Dermis blood vessel endothelial cell (primary cell): ENCODE measurements at places on chromosomes 12 and 14. TPM values are rescaled to one million over a fixed set of nuclear protein-coding genes. Genes with fewer than 3 reads are reported as not detected.

Gene C12orf60
- 1.7 and 2.0 TPM in 2 replicates for total RNA-seq

GRCh38 chr12:45302621-45303369 is 86.9 kb downstream of the ANO6 start:
- DNase-seq = peak; percentile 37

DNA sequence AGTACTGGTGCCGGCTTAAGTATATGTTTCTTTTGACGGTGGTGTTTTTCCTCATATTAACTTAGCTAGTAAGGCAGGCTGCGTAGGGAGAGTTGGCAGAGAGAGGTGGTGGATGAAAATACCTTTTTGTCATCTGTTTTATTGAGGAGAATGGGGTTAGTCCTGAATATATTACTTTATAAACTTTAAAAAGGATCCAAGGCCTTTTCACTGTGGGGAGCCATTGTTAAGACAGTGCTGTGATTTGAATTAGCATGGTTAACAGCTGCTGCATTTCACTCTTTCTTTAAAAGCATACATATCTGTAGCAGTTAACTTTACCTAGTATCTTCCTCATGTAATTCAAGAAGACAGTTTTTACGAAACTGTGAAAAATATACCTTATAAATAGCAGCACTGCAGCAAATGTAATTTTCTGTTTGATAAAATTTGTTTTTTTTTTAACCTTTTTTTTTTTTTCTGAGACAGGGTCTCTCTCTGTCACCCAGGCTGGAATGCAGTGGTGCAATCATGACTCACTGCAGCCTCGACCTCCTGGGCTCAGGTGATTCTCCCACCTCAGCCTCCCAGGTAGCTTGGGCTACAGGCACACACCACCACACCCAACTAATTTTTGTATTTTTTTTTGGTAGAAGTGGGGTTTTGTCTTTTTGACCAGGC is 57.1 kb downstream of the AEBP2 start:
- no peak for DNase-seq

DNA sequence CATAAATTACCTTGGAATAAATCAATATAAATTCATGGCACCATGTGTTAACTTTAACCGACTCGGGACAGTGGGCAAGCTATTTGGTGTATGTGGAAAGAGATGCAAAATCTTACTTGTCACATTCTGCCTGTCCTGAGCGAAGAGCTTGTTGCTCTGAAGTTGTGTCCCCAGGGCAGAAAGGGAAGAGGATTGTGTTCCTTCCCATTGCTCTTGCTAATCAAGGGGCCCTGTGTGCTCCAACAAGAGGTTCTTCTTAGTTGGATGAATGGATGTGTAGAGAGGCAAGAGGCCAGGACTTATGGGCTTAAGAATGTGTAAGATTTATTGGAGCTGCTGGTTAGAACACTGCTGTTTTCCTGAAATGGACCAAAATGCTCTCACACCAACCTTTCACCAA is 36.5 kb upstream of the FRS2 start:
- DNase-seq = no peak

- DNase-seq = no peak
Measured at GRCh38 chr12:94593822-94594442, 56.4 kb downstream of the TMCC3 start.

DNA sequence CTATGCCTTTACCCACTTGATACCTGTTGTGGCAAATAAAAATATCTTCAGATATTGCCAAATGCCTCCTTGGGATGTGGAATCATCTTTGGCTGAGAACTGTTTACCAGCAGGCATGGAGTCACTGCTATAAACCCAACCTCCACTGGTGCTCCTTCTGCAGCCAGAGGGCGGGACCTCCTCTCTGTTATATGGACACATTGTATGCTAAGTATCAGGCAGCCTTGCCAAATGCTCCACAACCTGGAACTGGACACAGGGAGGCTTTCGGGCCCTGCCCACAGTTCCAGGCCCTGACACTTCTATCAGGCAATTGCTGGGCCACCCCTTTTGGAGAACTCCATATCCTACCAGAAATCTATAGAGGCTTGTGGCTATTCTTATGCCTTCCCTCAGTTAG is 201.0 kb downstream of the TMX1 start:
- no peak for DNase-seq

GRCh38 chr12:6928022-6928702 is 403 bp downstream of the ATN1 start:
- DNase-seq = no peak

GRCh38 chr14:68862954-68863594 is 70.2 kb upstream of the ZFP36L1 start:
- DNase-seq = peak; percentile 88

DNA sequence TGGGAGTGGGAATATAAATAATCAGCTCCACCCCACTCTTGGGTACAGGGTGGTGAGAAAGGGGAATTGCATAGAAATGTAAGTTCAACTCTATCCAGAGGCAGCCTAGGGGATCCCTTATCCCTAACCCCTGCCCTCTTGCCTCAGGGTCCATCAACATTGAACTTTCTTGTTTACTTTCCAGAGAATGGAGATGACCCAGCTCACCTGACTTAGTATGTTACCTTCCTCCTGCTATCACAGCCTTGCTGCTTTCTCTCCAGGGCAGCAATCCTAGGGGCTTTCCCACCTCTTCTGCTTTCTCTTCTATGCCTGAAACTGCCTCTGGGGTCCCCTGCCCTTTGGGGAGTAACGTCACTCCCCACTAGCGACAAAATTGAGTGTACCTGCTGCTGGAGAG is 2.7 kb downstream of the LRP1 start:
- no peak for DNase-seq

Gene GALNT16
- total RNA-seq = 0.17 and 0.19 TPM in 2 replicates

Gene SERPINA12
- total RNA-seq = not detected in 2 replicates

GRCh38 chr12:26153421-26154154 is 28.8 kb upstream of the BHLHE41 start:
- DNase-seq = peak; percentile 81

Gene PAX9
- 0.37 TPM in 1 of 2 replicates, not detected in the other for total RNA-seq

Gene SLC5A8
- total RNA-seq = not detected in 2 replicates

- no peak for DNase-seq
Measured at GRCh38 chr12:44640427-44641190, 235.5 kb downstream of the NELL2 start.

GRCh38 chr12:129127771-129128170 is 274.5 kb downstream of the GLT1D1 start:
- DNase-seq = no peak

Gene NANOG
- not detected in 2 replicates for total RNA-seq

DNA sequence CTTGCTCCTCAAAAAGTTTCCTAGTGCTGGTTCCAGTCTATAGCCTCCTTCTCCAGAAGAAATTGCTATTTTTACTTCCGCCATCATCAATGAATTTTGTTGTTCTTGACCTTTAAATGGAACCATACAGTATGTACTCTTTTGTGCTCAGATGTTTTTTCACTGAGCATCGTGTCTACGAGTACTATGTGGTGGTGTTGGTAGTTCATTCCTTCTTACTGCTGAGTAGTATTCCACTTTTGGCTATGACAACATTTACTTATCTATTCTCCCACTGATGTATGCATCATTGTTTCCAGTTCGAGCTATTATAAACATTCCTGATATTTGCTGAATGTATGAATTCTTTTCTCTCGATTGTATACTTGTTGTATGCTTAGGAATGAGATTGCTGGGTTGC is 28.6 kb downstream of the SLC2A14 start:
- peak; percentile 12 for DNase-seq

DNA sequence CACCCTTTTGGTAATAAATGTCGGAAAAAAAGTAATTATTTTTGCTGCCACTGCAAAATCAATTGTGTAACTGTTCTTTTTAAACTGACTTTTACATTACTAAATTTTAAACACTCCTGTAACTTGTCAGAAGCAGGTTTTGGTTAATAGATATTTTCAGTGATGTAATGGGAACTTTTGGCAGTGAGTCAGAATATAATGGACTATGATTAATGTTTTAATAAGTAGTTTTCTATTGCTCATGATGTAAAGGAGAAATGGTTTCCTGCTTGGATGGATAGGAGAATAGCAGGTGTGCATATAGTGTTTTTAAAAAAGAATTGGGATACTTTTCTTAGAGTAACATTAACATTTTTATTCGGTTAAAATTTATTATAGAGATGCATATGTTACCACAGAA is 58.8 kb downstream of the TRMT5 start:
- DNase-seq = peak; percentile 60

DNA sequence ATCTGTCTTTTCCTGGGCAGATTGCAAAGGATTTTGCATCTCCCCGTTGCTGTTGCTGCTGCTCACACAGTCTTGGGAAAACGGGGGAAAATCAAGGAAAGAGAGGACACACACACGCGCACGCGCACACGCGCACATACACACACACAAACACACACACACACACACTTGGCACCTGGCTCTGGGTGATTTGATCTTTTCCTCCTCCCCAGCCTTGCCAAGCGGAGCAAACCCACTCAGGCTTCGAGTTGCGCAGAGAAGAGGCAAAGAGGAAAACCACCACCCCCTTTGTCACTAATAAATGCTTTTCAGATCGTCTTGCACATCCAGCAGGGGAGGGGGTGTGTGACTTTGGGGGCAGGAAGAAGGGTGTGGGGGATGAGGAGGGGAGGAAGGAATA is 965 bp upstream of the NOS1 start:
- DNase-seq = no peak

Gene PKP2
- total RNA-seq = 1.2 and 4.9 TPM in 2 replicates

DNA sequence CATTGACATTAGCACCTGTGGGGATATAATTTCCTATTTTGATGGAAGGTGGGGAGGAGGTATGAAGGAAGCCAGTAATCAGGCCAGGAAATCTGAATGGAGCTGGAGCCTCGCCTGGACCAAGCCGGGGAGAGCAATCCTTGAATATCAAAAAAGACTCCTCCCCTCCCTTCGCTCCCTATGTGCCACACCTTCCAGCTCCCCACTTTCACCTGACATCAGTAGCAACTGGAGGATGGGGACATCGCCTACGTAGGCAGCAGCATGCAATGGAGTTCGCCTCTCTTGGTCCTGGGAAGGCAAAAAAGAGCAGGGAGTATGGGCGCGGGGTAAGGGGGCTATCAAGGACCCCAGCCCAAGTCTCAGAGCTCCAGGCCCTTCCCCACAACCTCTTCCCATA is 1.1 kb downstream of the ANKRD52 start:
- DNase-seq = no peak

- DNase-seq = no peak
Measured at GRCh38 chr14:81408595-81408994, 8.5 kb upstream of the STON2 start.

Gene STON2
- 100 and 119 TPM in 2 replicates for total RNA-seq

- DNase-seq = peak; percentile 12
Measured at GRCh38 chr14:35808076-35808637, 938 bp downstream of the RALGAPA1 start.

- DNase-seq = no peak
Measured at GRCh38 chr12:117970334-117970733, 1.5 kb upstream of the KSR2 start.
